Activated CD4-positive, alpha-beta T cell treated with anti-CD3 and anti-CD28 coated beads for 1 hour (primary cell): ENCODE measurements at places on chromosomes 5 and 9.

GRCh38 chr5:176810081-176810597, at the start of gene UNC5A:
Gene UNC5A, plus strand, starts transcription at chr5:176810559. Its CDS starts 192 bp downstream, at chr5:176810751.
- peak; percentile 12 for DNase-seq

- DNase-seq, result no peak
Observed at GRCh38 chr5:173891308-173892116, 3.4 kb downstream of the CPEB4 start.

GRCh38 chr5:115758356-115758755, 58.1 kb downstream of the CDO1 start:
- no peak for DNase-seq

DNA sequence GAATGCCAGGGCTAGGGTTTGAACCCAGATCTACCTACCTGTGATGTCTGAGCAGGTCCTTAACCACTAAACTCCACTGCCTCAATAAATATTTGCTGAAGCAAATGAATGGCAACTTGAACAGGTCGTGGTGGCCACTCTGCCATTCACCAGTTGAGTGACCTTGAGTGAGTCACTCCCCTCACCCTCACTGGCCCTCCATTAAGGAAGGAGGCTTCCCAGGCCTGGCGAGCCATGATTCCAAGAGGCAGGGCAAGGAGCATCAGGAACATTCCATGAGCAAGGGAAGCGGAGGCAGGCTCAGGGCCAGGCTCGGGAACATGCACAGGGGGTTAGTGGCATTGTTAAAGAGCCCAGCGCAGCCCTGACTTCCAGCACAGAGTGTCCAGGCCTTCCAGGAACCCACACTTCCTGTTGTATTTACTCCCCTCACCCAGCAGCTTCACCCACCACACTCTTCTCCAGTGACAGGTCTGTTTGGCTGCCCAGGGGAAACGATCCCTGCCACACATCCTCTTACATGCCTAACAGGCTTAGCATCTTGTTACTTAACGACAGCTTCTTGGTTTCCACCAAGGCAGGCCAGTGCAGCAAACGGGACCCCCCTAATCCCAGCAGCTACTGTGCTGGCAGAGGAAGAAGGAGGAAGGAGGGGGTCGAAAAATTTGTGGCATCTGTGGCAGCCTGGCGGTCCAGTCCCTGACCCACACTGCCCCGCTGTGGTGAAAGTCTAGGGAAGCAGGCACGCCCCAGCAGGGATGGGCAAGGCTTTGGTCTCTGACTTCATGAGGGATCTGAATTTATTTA, 43.7 kb upstream of the TTC1 start:
- no peak for DNase-seq

DNA sequence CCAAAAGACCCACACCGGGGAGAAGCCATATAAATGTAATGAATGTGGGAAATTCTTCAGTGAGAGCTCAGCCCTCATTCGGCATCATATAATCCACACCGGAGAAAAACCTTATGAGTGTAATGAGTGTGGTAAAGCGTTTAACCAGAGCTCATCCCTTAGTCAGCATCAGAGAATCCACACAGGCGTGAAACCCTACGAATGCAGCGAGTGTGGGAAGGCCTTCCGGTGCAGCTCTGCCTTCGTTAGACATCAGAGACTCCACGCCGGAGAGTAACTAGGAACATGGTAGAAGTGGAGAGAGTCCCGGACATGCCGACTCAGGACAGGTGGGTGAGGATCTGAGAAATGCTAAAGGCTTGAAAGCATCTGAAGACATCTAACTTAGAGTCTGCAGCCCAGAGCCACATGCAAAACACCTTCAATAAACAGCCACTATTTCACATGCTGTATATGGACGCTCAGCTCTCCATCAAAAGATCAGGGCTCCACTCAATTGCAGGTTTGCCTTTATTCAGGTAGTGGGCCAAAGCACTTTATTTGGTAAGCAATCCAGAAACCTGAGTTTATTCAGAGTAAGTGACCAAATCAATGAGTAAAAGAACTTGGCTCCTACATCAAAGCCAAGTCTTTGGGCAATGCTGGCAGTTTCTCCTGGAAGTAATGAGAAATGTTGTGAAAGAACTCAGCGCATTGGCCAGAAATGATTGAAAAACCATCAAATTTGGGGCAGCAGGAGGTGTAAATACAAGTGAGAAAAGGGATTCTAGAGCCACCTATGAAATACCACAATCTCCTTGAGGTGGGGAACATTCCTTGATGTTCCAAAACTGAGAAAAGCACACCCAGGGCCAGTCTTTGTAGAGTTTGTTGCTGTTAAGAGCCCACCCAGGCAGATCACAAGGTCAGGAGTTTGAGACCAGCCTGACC, 6.0 kb downstream of the RPL12 start:
- no peak for DNase-seq

- DNase-seq, result no peak
Observed at GRCh38 chr9:124493794-124494479, 13.3 kb downstream of the NR5A1 start.

GRCh38 chr9:133066181-133066983, 4.6 kb downstream of the CEL start:
- DNase-seq, result no peak

GRCh38 chr5:154524859-154525258, 46.8 kb upstream of the HAND1 start:
- DNase-seq, result no peak

DNA sequence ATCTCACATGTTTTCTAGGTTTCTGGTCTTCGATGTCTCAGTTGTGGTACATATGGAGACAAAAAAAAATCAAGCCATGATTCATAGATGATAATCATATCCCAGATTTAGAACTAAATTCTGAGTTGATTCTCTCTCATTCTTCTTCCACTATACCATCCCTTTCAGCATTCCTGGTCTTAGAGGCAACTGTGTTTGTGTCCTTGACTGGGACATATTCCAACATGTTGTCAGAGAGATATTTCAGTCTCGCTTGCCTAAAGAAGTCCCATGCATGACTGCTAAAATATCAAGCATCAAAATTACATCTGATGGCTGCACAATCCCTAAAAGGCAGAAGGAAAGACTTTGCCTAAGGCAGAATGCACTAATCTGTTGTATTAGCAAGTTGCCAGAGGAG, 236.6 kb downstream of the PSAT1 start:
- no peak for DNase-seq
